Stimulated activated CD4-positive, alpha-beta T cell treated with anti-CD3 and anti-CD28 coated beads, Interleukin-12 subunit alpha, Interleukin-12 subunit beta, amount 100 ng/mL, for 4 hours (primary cell): ENCODE measurements at places on chromosomes 3 and 15.

DNA sequence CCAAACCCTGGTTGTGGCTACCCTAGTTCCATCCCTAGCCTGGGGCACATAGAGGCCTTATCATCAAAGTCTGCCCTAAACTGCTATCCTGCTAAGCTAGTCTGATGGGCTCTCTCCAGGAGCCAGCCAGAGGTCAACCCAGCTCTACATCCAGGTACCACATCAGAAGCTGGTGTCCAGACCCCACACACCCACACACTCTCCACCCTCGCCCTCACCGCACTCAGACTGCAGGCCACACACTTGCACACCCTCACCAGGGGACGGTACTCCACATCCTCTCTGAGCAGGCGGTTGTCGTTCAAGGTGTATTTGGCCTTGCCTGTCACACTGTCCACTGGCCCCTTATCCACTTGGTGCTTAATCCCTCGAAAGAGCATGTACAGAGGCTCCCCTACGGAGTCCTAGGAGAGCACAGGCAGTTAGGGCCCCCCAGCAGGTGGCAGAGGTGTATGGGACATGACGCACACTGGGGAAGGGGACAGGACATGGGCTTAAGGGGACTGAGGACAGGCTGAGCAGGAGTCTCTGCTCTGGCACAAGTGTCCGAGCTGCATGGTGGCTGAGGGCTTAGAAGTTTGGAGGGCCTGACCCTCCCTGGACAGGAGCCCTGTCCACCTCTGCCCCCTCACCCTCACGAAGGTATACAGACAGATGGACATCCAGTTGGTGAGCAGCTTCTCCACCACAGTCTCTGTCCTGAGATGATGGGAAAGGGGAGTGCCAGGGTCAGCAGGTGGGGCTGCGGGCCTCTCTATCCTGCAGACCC lies 18.1 kb downstream of the PLXNB1 start:
- no peak for DNase-seq

DNA sequence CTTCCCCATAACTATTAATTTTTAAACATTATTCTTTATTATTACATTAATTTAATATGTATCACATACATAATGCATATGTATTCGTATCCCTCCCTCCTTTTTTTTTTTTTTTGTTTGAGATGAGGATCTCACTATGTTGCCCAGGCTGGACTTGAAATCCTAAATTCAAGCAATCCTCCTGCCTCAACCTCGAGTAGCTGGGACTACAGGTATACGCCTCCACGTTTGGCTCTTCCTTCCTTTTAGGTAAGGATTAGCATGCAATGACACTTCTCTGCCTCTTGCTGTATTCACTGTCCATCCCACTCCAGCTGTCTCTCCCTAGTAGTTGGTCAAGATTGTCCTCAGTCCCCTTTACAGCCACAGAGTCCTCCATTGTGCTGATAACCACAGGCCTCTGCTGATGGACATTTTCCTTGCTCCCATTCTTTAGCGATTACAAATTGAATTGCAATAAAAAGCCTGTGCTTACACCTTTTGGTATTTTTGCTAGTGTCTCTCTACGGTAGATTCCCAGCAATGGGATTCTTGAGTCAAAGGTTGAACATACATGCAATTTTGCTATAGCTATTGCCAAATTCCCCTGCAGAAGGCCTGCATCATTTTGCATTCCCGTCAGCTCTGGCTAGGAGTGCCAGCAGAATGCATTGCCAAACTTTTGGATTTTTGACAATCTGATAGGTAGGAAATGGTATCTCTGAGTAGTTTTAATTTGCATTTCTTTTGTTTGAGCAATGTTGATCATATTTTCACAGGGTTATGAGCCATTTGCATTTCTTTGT lies 156.6 kb downstream of the SMAD6 start:
- no peak for DNase-seq

- no peak for DNase-seq
Measured at GRCh38 chr3:45597581-45597980, 3.0 kb downstream of the LIMD1 start.

- peak; percentile 34 for DNase-seq
Measured at GRCh38 chr15:55789066-55789660, 46.2 kb upstream of the PRTG start.

- DNase-seq, result no peak
Measured at GRCh38 chr3:59046839-59047238, 3.0 kb downstream of the CFAP20DC start.

DNA sequence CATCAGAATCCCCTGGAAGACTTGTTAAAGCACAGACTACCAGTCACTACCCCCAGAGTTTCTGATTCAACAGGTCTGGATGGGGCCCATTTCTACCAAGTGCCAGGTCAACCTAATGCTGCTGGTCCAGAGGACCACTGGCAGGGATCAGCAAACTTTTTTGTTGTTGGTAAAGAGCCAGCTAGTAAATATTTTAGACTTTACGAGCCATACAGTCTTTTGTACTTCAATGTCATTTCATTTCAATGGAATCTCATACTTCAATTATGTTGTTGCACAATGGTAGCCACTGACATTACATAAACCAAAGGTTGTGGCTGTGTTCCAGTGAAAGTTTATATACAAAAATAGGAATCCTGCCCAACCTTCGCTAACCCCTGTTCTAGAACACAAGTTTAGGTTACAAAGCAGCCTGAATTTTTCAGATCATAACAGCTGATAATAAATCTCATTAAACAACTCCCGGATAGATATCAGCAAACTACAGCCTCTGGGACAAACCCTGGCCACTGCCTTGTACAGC lies 28.7 kb downstream of the ULK4 start:
- no peak for DNase-seq

DNA sequence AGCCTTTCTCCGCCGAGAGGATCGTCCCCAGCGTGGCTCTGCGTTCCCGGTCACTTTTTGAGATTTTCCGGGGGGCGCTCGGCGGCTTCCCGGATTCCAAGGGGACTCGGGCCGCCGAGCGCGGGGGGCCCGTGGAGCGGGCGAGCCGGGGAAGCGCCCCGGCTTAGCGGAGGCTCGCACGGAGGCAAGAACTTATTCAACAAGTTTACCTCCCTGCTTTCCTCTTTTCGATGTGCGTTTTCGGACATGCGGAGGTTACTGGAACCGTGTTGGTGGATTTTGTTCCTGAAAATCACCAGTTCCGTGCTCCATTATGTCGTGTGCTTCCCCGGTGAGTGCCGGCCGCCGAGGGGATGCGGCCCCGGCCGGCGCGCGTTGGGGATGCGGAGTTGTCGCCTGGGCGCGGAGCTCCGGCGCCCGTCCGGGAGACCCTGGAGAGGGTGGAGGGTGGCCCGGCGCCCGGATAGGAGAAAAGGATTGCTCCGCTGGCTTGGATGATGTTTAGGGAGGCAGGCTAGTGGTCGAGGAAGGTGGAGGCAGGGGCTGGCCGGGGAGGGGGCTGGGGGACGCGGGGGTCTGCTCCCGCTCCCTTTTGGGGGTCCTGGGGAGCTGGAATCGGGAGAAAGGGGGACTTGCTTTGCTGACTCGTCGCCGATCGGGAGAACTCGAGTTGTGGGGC lies 810 bp downstream of the PTPRG start:
- DNase-seq, result no peak

DNA sequence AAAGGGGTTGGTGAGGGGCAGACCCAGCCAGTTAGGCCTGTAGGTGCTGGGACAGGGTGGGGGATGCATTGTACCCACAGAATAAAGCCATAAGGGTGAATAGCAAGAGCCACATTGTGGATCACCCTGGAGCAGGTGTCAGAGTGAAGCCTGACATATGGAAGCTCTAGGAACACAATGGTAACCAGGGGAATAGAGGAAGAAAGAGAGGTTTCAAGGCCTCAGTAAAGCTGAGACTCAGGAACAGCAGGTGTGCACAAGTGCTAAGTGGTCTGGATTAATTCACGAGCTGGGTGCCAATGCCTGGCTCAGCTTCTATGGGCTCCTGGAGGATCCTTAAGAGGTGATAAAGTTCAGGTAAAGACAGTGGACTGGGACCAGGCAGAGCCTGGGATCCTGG lies 323.7 kb upstream of the CTNNB1 start:
- no peak for DNase-seq

DNA sequence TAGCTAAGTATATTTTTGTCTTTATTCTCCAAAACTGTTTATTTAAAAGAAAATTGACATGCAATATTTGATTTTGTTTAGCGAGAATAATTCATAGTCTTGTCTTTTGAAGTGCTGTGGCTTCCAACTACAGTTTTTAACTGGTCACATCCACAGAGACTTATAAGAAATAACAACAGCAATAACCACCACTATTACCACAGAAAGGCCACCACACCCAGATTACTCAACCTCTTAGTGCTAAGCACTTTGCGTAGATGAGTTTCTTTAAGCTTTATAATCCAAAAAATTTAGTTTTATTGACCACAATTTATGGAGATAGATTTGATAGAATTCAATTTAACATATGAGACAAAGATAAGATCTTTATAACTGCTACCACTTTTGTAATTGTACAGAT lies 468.4 kb upstream of the UBE2E2 start:
- DNase-seq, result no peak

GRCh38 chr3:112822064-112823055 lies 24.3 kb downstream of the CD200R1L start:
- DNase-seq, result no peak
